Jurkat, Clone E6-1 (cell line): ENCODE measurements at places on chromosomes 6 and 20.
A peak's percentile ranks its signal among the peaks of the same experiment; 100 is the strongest.

DNA sequence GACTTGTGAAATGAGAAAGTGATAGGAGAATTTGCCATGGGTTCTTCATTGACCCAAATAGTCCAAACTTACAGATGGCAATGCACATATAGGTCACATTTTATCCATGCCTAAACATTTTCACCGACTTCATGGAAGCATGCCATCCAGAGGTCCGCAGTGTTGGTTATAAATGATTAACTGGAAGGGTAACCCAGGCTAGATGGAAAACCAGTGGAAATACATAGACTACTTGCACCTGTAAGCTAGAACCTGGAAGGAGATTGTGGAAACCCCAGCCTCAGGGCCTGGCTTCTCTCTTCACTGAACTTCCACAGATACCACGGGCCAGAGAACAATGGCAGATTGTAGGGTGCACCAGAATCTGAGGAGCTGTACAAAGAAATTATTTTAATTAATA lies 103.8 kb upstream of the SYNDIG1 start:
- DNase-seq, result no peak

DNA sequence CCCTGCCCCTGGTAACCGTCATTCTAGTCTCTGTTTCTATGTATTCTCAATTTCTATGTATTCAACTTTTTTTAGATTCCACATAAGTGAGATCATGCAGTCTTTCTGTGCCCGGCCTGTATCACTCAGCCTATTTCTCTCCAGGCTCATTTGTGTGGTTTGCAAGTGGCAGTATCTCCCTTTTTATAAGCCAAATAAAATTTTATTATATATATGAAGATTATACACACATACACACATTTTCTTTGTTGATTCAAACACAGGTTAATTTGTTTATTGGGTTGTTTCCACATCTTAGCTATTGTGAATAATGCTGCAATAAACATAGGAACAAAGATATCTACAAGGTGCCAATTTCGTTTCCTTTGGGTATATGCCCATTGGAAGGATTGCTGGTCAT lies 571.7 kb downstream of the DHX35 start:
- no peak for DNase-seq

DNA sequence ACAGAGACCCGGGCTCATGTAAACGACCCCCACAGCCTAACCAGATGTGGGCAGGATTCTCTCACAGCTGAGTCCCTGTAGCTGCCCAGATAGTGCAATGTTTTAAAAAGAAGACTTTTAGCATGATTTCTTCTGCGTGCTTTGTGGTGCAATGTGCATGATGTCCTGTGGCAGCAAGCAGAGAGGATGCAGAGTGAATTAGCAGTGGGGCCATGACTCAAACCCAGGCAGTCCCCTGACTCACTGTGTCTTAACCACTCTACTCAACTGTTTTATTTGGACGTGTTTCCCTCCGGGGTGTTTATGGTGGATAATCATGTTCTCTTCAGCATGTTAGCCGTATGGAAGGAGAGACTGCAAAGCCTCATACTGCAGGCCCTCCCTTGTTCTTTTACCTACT lies 247.9 kb downstream of the SLC24A3 start:
- DNase-seq, result no peak

GRCh38 chr20:17688965-17689364 lies 6.9 kb upstream of the RRBP1 start:
- DNase-seq, result no peak

GRCh38 chr6:151534576-151534975 lies 40.8 kb downstream of the CCDC170 start:
- no peak for DNase-seq

DNA sequence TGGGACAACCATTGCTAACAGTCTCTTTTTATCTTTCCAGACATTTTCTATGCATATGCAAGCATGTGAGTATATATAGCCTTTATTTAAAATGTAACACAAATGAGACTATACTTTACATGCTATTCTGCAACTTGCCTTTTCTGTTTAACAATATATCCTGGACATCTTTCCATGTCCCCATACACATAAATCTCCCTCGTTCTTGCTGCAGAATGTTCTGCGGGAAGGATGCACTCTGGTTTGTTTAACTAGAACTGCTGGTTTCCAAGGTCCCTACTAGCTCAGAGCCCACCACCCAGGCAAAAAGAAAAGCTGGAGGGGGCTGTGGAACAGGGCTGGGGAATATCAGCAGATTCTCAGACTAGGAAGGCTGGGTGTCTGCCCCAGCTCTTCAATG lies 35.2 kb upstream of the CCDC167 start:
- DNase-seq, result no peak

GRCh38 chr6:12165722-12166280 lies 124.4 kb upstream of the EDN1 start:
- no peak for DNase-seq

DNA sequence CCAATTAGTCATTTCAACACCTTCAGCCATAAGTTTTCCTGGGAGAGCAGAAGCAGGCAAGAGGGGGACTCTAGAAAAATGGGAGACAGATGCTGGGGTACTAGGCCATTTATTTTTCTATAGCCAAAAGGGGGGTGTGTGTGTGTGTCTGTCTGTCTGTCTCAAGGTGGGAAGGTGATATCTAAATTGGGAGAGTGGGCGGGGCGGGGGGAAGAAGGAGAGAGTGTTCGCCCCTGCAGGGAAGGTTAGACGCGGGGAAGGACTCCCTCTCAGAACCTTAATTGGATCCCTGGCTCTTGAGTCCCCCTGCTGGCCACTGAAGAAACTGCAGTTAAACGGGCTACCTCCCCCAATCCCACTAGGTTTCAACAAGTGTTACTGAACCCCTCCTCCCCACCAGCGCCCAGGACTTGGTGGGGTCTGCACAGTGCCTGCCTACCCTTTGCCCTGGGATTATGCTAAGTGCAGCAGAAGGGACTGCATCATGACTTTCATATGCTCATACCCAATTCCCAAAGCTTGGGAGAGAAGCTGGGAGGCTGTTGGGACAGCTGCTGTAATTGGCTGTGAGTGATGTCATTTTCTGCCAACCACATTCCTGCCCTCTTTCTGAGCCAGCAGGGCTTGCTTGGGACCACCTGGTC lies 45.8 kb downstream of the FOXP4 start:
- peak; percentile 61 for DNase-seq

DNA sequence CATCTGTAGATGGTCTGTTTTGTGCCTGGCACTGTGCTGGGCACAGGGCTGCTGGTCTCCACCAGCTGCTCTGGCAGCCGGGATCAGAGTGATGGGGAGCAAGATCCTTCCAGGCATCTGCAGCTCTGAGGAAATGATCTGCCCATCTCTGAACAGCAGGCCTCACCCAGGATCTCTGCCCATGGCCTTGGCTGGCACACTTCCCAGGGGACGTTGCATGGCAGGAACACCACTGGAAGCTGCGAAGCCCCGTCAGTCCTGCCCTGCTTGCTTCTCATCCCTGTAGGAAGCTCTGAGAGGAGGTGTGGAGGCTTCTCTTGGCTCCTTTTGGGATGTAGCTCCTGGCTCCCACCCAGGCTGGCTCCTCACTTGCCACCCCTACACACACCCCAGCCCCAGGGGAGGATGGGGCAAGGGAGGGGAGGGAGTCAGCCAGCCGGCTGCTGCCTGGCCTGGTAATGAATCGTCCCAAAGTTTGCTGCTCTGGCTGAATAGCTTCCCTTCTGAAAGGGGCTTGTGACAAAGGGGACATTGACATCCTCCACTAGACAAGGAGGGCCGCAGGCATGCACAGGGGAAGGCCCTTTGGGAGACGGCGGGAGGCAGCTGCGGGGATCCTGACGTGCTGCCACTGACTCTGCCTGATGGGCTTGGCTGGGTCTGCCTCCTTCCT lies 108.9 kb downstream of the VEGFA start:
- no peak for DNase-seq

DNA sequence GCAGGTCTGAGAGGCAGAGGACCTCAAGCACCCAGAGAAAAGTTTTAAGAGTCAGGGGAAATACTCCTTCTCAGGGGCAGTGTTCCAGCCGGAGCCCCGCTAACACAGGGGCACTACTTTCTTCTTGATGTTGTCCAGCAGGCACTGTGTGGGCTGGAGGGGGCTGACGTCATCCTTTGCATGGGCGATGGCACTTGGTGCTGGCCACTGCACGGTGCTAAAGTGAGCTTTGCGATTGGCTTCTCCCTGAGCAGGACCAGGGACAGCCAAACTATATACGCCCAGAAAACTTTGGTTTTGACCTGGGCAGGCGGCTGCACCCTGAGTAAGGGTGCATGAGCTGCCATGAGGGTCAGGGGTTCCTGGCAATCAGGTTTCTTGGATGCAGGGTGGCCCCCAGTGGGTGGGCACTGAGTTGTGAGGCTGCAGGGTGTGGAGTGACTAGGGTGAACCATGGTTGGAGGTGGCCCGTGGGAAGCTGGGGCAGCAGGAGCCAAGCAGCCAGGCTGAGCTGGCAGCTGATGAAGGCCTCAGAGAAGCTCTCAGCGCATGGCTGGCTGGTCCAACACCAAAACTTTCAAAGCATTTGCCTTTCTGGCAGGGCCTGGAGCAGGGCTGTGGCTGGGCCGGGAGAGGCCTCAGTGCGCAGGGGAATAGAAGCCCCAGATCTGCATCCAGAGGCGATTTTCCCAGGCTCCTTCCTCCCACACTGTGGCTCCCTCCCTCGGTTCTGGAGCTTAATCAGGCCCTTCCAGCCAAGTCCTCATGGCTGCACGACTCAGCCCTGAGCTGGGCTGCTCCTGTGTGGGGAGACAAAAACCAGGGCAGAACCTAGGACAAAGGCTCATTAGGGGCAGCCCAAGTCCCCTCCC lies 18.3 kb downstream of the MRPS18A start:
- DNase-seq, result no peak

DNA sequence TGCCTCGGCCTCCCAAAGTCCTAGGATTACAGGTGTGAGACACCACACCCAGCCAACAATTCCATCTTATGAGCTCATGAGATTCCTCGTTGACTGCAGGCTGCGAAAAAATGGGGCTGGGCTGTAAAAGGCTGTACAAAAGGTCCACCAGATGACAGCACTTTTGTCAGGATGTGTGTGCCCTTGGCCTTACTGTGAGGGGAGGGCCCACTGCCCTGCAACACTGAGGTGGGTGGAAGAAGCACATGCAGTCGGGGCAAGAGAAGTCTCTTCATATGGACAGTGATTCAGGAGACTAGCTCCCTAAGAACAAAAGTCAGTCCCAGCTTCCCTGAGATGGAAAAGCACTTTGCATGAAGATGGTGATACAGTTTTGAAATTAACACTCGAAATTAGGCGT lies 50.5 kb downstream of the KCTD20 start:
- DNase-seq, result no peak

DNA sequence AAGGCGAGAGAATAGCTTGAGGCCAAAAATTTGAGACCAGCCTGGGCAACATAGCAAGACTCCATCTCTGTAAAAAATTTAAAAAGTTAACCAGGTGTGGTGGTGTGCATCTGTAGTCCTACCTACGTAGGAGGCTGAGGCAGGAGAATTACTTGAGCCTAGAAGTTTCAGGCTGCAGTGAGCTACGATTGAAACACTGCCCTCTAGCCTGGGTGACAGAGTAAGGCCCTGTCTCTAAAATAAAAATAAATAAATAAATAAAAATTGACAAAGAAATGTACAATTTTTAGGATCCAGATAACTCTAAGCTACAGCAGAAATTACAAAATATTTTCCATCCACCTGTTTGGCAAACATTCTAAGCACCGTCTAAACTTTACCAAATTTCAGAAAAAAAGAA lies 941.0 kb upstream of the ADGRB3 start:
- DNase-seq, result no peak

- DNase-seq, result no peak
Measured at GRCh38 chr6:2240961-2241360, 4.4 kb downstream of the GMDS start.

- DNase-seq, result no peak
Measured at GRCh38 chr6:103236923-103237322, 1622.8 kb downstream of the HACE1 start.

DNA sequence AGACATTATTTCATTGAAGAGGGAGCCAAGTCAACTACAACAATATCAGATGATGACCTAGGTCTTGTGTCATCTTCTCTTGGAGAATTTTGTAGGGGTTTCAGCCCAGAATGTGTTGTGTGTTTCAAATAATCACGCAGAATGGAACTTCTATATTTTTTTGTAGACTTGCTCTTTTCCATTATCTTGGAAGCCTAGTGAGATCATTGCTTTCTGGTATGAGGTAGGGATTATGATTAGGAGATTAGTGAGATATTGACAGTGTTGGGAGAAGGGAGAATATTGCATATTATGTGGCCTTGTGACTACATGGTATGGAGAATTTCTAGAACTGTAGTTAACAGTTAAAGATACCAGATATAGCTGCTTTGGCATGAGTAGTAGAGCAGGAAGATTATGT lies 423.6 kb upstream of the PLCB4 start:
- no peak for DNase-seq

- DNase-seq, result no peak
Measured at GRCh38 chr20:10495173-10495572, 60.1 kb downstream of the SLX4IP start.

DNA sequence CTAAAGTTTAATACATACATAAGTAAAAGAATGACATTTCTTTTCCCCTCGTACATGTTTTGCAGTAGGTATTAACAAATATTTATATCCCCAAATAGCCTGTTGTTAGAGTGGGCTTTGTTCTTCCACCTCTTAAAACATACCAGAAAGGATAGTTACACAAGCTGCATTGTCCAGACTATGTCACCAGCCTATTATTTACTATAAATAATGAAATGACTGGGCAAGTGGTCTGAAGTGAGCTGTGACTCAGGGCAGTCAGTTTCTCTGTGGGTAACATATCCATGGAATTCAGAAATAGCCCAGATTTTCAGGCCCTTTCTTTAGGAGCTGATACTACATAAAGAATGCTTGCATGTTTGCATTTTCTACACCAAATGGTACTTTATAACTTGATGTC lies 60.1 kb downstream of the FUT9 start:
- no peak for DNase-seq

DNA sequence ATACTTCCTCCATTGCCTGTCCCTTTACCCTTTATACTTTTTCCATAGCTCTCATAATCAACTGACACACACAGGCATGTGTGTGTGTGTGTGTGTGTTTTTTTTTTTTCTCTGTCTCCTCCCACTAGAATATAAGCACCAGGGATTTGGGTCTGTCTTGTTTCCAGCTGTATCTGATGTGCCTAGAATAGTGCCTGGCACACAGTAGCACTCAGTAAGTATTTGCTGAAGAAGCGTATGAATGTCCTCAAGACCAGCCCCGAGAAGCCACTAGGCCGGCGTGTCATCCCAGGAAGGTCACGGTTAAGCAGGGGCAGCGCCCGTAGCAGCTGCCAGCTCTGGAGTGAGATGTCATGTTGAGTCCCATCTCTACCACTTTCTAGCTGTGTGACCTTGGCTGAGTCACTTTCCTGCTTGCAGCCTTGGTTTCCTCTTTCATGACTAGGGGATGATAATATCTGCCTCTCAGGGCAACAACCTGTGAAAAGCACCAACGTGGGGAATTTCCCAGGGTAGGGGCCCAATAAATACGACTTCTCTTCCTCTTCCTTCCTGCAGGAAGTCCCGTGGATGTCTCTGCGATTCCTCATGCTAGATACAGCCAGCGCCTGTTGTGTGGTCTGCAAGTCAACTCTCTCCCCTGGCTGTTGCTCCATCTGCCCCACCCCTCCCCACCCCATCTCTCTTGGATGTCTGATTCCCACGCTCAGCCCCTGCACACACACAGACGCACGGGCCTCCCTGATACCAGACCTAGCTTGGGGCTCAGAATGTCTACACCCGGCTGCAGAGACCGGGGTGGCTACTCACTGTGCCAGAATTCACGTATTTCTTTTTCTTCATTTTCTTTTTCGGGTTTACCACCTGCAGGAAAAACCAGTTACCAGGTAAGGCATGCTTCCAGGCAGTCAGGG lies 58.1 kb downstream of the RAB44 start:
- peak; percentile 45 for DNase-seq

- DNase-seq, result no peak
Measured at GRCh38 chr20:10662661-10663458, 10.9 kb downstream of the JAG1 start.

- no peak for DNase-seq
Measured at GRCh38 chr6:100877851-100878250, 3.3 kb downstream of the ASCC3 start.
